ENCODE measurements at places on chromosomes 11 and 22.

GRCh38 chr11:64120951-64121569 is 44.9 kb downstream of the MACROD1 start:
- DNase-seq: no peak

GRCh38 chr11:131724436-131724975 is 354.1 kb downstream of the NTM start:
- DNase-seq: no peak

DNA sequence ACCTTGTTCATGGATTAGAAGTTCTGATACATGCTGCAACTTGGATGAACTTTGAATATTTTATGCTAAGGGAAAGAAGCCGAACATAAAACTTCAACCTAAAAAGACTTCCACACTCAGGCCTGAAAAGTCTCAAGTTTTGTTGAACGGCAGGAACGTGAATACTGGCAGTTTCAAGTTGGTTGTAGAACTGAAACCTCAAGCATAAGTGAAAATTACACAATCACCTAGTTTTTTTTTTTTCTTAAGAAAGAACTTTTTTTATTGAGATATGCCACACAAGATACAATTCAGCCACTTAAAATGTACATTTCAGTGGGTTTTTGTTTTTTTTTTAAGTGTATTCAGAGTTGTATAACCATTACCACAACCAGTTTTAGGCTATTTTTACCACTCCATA is 50.8 kb upstream of the ADORA2A start:
- no peak for DNase-seq

DNA sequence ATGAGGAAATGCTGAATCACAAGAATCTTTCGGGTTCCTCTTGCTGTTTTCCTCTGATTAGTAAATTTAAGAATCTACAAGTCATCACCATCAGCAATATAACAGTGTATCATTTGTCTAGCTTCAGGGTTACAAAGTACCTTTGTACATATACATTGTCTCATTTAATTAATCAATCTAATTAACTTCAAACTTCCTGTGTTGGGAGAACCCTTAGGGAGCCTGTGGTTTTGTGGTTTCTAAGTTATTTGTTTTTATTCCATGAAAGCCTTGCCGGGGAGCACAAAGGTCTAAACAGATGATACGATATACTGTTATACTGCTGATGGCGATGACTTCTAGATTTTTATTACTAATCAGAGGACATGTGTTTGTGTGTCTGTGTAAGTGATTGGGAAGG is 41.0 kb downstream of the TIMP3 start:
- no peak for DNase-seq

Data from CD4-positive, alpha-beta T cell treated with Interleukin-21 for 1 hour (primary cell).